ENCODE measurements at places on chromosomes 3 and 15.

DNA sequence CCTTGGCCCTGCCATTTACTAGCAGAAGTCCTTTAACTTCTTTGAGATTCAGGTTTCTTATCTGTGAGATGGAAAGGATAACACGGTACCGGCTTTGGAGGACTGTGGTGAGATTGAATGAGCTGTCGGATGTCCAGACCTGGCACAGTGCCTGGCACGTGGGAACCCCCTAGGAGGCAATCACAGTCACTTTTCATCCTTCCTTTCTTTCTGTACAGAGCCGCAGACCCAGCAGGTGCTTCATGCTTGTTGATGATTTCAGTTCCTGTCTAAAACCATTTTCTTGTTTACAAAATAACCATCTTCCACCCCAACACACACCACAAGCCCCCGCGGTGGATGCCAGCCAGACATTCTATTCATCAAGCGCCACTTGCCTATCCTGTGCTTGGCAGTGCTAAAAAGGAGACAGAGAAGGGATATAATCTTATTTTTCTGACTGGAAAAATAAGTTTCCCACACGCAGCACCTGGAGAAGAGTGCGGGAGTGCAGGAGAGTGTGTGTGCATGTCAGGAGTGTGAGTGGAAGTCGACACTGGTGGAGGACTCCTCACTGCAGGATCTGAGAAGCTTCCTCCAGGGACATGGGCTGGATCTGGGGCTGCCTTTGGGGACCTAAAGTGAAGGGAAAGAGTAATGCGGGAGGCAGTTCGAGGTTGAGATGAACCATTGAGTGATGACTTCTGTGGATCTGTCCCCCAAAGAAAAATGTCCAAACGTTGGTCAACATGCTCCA is 85.7 kb downstream of the ST6GAL1 start:
- DNase-seq, result no peak

DNA sequence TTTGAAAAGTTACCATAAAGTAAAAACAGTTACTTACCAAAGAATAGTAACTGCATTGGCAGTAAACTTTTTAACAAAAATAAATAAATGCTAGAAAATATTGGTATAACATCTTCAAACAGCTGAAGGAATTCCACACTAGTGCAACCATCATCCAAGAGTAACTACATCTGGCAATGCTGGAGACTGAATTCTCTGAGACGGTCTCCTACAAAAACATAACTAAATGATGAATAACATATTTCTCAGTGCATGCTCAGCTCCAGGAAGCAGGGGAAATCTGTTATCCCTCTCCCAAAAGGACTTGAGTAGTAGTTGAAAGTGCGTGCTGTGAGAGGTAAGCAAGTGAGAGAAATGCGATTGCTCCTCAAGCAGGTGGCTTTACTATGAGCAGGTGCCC is 526.8 kb upstream of the CCDC54 start:
- no peak for DNase-seq

GRCh38 chr3:196181127-196181546 is 30.1 kb downstream of the ZDHHC19 start:
- no peak for DNase-seq

DNA sequence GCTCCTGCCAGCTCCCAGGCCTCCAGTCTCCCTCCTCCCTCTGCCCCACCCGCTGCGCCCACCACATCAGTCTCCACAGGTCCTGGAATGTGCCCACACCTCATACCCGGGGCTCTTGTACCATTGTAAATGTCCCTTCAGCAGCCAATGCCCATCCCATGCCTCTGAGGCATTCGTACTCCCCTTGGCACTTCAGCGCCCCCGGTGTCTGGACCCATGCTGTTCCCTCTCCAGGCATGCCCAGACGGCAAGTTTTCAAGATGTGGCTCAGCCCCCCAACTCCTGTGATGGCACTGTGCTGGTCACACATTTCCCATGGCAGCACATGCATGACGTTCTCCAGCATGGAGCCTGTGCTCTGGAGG is 13.3 kb downstream of the PLXND1 start:
- no peak for DNase-seq

DNA sequence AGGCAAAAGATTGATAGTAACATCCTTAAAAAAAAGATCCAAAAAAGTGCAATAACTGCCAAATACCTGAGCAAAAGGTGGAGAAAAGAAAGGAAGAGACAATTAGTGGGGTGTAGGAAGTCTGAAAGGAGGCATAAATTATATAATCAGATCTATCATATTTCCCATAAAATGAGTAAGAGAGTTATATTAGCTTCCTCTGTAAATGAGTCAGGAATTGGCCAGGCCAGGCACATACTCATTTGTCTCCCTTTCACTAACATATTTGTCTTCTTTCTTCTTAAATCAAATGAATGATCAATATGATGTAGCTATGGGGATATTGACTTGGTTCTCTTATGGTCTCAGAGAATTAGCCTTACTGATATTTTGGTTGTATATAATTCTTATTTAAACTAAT is 292.3 kb upstream of the CADM2 start:
- no peak for DNase-seq

DNA sequence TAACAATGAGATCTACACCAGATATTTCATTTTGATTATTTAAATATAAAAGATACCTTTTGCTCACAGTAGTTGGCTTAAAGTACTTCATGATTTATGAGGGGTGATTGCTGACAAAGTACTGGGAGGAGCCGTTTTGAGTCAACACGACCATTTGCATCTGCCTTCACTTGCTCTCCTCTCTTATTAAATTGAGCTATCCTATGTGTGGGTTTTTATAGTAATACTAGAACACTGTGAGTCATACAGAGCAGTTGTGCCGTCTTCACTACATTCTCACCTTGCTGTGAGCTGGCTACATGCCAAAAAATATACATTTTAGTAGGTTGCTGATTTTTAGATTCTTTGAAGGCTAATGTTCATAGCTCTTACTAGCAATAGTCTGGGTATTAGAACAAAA is 161.2 kb downstream of the ALCAM start:
- no peak for DNase-seq

DNA sequence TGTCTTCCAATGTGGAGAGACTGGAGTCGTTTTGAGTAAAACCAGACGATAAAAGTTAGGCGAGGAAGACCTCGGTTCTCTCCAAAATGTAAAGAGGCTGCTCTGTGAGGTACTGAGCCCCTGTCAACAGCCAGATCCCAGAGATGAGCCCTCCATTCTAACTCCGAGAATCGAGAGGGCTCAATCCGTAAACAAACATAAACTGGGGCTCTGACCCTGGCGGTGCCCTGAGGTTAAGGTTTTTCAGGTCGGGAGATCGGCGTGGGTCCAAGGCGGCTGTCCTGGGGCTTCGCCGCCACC is 417 bp downstream of the TBCCD1 start:
- no peak for DNase-seq

- no peak for DNase-seq
These were observed 231.2 kb downstream of the ATP8B4 start for GRCh38 chr15:49887659-49888322.

DNA sequence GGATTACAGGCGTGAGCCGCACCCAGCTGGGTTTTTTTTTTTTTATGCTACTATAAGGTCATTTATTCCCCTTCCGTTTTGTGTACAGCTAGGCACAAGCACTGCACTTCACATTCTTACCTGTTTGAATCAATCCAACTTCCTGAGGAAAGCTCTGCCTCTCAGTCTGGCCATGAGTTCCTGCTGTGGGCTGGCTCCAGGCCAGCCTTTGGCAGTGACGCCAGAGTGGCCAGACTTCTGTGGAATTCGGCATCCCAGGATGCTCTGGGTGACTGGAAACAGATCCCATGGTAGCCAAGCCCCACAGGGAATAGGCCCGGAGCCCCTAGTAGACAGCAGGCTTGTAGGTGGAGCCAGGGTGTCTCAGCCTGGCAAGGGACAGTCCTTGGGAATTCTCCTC is 21.5 kb upstream of the TIMP4 start:
- DNase-seq, result no peak

All from stimulated activated CD4-positive, alpha-beta T cell treated with anti-CD3 and anti-CD28 coated beads, TNF-alpha, amount 100 ng/mL, for 4 hours (primary cell).